ENCODE measurements at places on chromosomes 11 and 22.

- DNase-seq = no peak
Observed at GRCh38 chr22:35517769-35518530, 22.7 kb upstream of the RASD2 start.

DNA sequence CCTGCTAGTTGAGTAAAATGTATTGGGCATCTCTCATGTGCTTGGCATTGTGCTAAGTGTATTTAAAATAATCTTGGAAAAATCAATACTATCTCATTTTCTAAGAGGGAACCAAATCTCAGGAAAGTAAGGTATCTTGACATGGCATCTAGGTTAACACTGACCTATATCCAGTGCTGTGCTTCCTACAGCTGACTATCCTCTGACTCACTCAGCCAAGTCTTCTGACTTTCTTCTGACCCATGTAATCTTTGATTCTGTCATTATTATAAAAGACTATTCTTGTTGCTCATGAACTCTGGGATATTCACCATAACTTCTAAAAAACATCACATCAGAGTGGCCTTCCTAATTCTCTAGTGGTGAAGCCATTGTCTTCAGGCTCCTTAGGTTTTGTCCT, 304.1 kb upstream of the TENM4 start:
- DNase-seq = no peak

DNA sequence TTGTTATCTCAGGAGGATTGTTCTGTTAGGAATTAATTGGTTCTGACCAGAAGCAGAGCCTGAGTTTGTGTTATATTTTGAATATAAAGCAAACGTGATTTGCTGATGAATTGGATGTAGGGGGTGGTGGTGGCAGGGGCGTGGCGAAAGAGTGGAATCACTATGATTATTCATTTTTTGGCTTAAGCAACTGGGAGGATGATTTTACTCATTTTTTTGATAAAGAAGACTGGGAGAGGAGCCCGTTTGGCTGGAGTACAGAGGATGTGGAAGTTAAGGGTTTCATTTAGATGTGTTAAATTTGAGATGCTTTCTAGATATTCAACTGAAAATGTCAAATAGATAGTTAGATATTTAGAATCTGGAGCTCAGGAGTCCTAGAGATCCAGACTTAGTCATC, 83.4 kb upstream of the MYO18B start:
- no peak for DNase-seq

DNA sequence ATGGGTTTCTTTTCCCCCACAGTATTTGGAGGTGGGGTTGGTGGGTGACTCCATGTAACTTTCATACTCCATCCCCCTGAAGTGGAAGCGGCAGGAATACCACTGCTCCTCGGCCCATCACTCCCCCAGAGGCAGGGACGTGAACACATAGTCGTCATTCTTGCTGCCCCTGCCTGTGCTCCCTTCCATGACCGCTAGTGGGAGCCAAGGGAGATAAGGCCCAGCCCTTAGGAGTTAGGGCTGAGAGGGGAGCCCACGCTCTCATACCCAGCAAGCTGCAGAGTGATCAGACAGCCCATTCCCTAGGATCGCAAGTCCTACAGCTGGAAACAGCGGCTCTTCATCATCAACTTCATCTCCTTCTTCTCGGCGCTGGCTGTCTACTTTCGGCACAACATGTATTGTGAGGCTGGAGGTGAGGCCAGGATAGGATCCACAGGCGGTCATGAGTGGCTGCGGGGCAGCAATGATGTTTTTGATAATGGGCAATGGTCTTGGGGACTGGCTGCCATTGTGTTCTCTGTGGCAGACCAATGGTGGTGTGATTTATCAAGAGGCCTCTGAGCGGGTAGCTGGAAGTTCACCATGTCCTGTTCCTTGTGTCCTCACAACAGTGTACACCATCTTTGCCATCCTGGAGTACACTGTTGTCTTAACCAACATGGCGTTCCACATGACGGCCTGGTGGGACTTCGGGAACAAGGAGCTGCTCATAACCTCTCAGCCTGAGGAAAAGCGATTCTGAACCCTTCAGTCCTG, 15.9 kb downstream of the RHOG start:
- peak; percentile 78 for DNase-seq

- DNase-seq = peak; percentile 70
Observed at GRCh38 chr11:118608360-118609227, 1.2 kb downstream of the PHLDB1 start.

DNA sequence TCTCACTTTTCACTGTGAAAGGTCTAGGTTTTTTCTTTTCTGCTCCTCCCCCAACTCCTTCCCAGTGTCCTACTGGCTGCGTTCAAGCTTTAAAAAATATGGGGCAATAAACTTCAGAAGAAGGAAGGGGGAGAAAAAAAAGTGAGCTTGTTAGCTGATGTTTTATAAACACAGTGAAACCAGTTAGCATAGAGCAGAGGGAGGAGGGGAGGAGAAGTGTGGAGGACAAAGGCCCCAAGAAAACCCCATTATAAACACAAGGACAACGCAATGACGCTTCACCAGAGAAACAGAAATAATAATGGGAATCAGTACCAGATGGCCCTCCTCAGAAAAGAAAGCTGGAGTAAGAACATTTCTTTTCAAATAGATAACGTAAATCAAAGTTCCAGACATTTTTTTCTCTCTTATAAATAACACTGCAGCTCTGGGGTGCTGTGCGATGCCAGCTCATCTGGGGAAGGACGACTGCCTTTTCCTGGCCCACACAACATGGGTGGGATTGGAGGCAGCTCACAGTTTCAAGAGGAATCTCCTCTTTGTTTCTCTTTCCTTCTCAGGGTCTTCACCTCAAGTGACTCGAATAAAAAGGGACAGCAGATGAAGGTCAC, 235.4 kb upstream of the NARS2 start:
- no peak for DNase-seq

- DNase-seq = no peak
Observed at GRCh38 chr11:95569207-95569606, 220.4 kb downstream of the FAM76B start.

GRCh38 chr11:10824888-10825287, 16.2 kb upstream of the EIF4G2 start:
- no peak for DNase-seq

DNA sequence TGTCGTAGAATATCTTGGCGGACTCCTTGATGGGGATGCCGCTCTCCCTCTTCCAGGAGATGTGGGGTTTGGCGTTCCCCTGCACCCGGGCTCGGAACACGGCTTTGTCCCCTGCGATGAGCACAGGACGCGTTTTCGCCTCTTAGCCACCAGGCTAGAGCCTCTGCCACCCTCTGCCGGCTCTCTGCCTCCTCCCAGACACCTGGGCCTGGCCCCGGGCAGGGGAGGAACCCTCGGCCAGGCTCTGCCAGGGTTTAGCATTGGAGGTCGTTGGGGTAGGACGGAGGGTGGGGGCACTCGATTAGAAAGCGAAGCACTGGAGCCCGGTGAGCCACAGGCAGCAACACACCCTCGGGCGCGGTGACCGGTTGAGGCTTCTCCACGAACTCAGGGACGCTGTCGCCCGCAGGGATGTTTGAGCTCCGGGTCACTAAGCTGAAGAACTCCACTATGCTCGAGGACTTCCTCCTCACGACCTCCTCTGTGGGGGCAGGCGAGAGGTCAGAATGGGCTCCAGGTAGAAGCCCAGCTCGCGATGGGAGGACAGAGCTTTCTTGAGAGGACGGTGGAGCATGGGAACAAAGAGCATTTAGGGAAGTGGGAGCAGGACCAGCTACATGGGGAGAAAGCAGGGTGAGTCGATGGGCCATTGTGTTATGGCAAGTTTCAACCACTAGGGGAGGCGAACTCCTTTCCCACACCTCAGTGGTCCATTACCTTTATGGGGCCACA, 4.3 kb downstream of the IGSF22 start:
- peak; percentile 74 for DNase-seq

- no peak for DNase-seq
Observed at GRCh38 chr11:47256374-47256773, 1.4 kb upstream of the NR1H3 start.

DNA sequence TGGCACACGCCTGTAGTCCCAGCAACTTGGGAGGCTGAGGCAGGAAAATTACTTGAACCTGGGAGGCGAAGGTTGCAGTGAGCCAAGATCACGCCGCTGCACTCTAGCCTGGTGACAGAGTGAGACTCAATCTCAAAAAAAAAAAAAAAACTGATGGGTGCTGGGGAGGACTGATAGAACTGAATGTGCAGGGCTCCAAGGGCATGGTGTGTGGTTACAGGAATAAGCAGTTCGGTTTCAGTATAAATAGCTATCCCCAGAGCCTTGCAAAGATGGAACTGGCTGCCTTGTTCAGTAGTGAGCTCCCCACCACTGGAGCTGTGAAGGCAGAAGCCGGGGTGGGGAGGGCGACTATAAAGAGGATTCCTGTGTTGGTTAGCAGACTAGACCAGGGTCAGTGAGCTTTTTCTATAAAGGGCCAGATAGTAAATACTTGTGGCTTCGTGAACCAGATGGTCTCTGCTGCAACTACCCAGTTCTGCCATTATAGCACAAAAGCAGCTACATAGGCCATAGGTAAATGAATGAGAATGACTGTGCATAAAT, 5.9 kb downstream of the TOM1 start:
- no peak for DNase-seq

DNA sequence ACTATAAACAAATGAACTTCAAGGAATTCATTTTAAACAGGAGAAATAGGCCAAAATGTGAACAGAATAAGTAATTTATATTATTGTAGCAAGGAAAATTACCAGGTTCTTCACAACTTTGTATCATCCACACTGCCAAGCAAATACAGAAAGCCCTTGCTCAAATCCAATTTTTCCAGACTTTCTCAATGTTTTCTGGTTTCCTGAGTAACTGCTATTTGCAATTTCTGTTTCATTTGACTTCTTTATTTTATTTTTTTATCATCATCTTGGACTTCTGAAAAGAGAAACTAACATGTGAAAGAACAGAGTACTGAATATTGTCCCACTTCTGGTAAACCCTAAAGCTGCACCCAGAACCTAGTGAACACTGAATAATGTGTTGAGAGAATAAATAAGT, 61.0 kb downstream of the SLC1A2 start:
- DNase-seq = no peak

- no peak for DNase-seq
Observed at GRCh38 chr22:31530823-31531195, 34.5 kb downstream of the SFI1 start.

- DNase-seq = no peak
Observed at GRCh38 chr11:27025312-27025955, 15.2 kb upstream of the BBOX1 start.

DNA sequence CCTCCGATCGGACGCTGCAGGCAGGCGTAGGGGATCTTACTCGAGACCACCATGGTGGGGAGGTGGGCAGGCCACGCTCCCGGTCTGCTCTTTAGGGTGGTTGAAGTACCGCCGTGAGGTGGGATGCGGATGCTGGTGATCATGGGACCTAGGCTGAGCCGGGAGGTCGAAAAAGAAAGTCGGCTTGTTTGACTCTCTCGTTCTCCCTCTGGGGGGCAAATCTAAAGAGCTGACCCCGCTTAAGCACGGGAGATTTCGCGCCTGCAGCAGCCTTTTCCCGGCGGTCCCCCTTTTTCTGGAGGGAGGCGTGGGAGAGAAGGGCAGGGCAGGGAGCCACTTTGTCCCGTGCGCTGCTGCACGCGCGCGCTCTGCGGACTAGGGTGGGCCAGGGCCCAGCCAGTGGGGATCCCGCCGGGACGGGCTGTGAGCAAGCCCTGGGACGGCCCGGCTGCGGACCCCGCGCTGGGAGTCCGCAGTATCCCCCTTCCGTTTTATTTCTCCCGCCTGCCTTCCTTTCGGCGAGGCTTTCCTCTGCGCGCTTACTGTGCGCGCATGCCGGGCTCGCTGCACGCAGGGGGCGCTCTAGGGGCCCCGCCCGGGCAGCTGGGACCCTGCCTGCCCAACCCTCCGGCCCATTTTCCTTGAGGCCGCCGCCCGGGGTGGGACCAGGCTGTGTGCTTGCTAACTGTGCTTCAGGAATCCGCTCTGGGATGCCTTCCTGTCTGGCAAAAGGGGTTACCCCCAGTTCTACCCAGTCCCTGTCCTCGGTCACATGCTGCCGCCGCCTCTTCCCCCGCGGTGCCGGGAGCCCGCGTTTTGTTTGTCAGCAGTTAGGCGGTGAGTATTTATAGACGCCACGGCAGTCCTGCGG, 81.0 kb downstream of the PRR5L start:
- no peak for DNase-seq

DNA sequence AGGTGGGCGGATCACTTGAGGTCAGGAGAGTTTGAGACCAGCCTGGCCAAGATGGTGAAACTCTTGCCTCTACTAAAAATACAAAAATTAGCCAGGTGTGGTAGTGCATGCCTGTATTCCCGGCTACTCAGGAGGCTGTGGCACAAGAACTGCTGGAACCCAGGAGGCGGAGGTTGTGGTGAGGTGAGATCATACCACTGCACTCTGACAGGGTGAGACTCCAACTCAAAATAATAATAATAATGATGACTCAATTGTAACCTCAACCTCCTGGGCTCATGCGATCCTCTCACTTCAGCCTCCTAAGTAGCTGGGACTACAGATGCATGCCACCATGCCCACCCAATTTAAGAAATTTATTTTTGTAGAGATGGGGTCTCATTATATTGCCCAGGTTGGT, 15.6 kb upstream of the CHRNA10 start:
- no peak for DNase-seq

DNA sequence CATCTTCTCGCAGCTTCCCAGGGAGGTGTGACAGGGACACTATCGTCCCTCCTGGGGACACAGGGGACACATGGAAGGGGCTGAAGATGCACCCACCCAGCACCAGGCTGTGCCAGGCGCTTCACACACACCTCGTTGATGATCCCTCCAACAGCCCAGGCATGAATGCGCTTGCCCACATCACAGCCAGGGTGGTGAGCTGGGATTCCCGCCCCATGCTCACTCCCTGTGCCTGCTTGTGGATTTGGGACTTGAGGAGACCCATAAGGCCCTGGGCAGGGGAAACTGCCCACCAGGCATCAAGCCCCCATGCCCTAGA, 57.8 kb downstream of the OTOG start:
- no peak for DNase-seq

- peak; percentile 93 for DNase-seq
Observed at GRCh38 chr11:85718991-85719807, 33.2 kb upstream of the CCDC89 start.

DNA sequence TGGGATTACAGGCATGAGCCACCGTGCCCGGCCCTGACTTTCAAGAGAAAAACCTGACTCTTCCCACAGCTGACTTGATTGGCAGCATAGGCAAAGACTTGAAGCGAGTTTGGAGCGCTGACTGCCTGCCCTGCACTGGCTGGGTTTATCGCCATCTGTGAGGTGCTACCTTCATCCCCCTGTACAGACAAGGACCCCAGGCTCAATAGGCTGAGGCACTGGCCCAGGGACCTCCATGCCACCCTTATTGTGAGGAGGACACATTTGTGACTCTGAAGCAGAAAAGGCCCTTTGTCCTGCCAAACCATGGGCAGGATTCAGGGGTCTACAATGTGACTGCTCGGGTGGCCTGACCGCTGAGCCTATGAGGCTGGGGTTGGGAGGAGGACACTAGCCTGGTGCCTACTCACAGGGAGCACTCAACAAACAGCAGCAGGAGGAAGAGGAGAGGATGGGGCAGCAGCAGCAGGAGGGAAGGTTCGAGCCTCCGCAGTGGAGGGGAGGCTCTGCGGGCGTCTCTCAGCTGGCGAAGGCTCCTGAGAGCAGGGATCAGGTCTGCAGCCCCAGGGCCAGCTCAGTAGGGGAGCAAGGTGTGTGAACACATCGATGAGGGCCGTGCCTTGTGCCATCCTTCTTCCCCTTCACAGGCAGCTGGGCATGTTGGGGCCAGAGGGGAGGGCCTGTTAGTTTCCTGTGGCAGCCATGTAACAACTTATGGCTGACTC, 72.9 kb upstream of the WNT7B start:
- no peak for DNase-seq

GRCh38 chr22:27667121-27667843, 134.3 kb downstream of the MN1 start:
- DNase-seq = no peak
